Immature natural killer cell (primary cell): ENCODE measurements at places on chromosomes 4 and X.

DNA sequence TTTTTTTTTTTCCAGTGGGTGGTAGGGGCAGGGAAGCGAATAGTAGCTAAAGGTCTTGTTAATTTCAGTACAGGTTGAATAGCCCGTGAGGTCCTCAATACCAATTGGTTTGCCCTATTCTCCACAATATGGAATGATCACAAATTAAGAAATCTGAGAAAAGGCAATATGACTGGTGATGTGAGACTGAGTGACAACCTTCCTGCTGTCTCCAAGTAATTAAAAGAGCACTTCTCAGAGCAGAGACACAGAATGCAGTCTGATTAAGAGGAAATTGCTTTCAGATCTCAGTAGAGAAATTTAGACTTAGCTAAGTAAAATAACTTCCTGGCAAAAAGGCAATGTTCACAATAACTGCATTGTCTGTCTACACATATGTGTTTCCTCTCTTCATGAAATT lies 23.0 kb downstream of the GPR174 start:
- DNase-seq = no peak

DNA sequence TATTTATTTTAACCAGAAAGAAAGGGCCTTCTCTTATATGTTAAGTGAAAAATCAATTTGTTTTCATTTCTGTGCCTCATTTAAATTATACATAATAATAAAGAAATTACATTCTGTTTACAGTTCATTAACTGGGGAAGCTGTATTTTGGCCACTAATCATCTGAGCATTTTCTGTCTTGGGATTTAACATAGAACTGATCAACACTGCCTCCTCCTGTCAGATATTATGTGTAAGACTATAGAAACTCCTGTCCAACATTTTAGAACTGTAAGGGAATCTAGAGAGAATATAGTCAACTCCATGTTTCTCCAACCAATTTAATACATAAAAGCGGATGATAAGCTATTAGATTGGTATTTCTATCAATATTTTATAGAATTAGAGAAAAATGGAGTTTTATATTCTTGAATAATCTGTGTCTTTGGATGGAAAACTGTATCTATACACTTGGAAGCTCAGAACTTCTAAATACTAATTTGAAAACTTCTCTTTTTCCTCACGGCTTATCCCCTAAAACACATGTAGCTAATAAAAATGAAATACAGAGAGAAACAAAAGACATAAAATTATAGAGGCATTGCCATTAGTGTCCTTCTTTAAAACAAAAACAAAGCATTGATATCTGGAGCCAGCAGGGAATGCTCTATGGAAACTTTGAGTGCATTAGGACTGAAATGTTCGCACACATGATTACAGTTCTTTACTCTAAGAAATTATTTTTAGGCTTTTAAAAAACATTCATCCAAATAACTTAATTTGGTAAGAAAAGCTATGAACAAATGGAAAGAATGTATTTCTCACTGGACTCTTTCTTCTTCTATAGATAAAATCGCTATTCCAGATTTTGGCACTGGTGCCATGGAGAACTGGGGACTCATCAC lies 33.1 kb downstream of the ENPEP start:
- no peak for DNase-seq

- DNase-seq = no peak
Measured at GRCh38 chr4:845233-845835, 19.4 kb upstream of the CPLX1 start.

DNA sequence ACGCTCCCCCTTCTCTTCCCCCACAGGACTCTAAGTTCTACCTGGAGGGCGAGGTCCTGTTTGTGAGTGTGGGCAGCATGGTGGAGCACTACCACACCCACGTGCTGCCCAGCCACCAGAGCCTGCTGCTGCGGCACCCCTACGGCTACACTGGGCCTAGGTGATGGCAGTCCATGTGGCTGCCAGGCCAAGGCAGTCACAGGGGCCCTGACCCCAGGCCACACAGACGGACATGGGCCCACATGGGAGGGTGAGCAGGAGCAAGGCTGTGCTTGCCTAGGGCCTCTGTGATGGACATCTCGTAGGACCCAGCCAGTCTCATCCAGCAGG lies 10.0 kb upstream of the ADD1 start:
- no peak for DNase-seq

GRCh38 chrX:118528071-118528737 lies 32.6 kb downstream of the DOCK11 start:
- DNase-seq = peak; percentile 65

DNA sequence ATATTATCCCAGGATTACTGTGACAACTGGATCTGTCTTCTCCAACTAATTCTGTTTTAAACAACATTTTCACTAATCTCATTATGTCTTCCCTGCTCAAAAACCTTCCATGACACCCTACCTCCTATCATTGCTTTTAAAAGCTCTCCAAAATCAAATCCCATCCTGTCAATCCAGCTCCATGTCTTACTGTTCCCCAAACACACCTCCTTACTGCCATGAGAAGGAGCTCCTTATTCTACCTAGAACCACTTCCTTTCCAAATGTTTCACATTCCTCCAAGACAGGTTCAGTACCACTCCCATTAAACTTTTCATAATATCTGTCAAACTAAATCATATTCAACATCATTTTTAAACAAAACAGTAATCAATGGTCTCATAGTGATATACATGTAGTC lies 66.9 kb upstream of the WDR17 start:
- no peak for DNase-seq

GRCh38 chr4:24796620-24797019 lies 1.2 kb downstream of the SOD3 start:
- no peak for DNase-seq

DNA sequence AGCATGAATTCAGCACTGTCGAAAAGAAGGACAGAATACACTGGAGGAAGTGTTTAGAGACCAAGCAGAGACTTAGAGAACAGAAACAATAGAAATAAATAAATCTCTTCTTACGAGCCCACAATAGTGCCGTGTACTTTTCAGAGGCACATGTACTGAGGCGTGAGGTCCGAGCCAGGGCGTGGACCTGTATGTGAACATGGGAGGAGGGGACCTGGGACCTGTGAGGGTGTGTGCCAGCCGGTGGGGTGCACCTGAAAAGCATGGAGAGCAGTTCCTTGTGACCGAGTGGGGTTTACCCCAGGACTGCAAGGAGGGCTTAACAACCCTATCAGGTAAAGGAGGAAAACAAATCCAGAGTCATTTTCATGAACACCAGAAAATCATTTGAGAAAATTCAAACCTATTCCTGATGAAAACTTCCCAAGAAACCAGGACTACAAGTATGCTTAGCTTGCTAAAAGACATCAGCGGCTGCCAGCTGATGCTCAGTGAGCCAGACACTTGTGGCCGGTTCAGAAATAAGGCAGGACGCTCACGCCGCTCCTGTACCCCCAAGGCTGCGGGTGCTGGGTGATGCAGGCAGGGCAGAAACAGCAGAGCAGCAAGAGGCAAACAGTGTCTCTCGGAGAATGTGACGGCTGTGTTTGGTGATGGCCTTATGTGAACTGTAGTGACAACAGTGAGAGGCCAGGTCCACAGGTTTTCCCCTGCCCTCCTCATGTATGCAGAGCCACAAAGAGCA lies 37.1 kb downstream of the NELFA start:
- DNase-seq = no peak

DNA sequence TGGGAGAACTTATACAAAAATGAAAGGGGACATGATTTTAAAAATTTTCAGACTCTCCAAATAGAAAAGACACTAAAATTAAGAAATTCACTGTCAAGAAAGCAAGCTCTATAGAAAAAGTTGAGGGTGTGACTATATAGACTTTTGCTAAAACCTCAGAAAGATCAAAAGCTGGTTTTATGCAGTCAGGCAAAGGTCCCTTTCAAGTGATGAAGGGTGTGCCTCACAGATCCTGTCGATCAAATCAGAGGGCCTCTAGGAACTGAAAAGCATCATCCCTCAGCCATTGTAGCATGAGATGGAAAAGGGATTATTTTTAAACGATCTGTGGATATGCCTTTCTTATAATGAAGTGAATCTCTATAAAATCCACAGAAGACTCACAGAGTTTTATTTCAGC lies 116.5 kb downstream of the FAM13A start:
- no peak for DNase-seq

GRCh38 chrX:145524931-145525330 lies 277.6 kb downstream of the SPANXN1 start:
- DNase-seq = no peak

- DNase-seq = no peak
Measured at GRCh38 chr4:79023799-79024770, 84.8 kb upstream of the PAQR3 start.

DNA sequence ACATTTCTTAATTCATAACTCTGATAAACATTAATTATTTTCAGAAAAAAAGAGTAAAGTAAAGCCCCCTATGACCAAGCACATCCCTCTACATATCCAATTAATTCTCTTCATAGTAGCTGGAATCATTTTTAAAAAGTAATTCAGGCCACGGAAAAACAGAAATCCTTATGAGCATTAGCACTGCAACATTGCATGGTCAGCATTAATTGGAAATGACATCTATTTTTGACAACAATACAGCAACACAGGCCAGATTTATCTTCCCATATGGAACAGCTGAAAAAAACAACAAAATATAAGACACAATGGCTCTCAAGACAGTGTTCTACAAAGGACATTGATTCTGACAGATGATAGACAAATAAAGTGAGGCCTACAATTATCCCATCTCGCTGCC lies 236.6 kb downstream of the TMA16 start:
- no peak for DNase-seq

- DNase-seq = no peak
Measured at GRCh38 chr4:180538384-180539057, 1704.7 kb upstream of the TENM3 start.

- no peak for DNase-seq
Measured at GRCh38 chr4:100989401-100989800, 357.9 kb downstream of the PPP3CA start.

DNA sequence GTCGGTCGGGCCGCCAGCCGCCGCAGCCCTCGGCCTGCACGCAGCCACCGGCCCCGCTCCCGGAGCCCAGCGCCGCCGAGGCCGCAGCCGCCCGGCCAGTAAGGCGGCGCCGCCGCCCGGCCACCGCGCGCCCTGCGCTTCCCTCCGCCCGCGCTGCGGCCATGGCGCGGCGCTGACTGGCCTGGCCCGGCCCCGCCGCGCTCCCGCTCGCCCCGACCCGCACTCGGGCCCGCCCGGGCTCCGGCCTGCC lies 213 bp downstream of the NFKB1 start:
- DNase-seq = no peak
